ENCODE measurements at places on chromosomes 6 and 20.
A peak's percentile ranks its signal among the peaks of the same experiment; 100 is the strongest.

GRCh38 chr20:54153041-54153327 lies 20.8 kb downstream of the CYP24A1 start:
- DNase-seq = no peak

DNA sequence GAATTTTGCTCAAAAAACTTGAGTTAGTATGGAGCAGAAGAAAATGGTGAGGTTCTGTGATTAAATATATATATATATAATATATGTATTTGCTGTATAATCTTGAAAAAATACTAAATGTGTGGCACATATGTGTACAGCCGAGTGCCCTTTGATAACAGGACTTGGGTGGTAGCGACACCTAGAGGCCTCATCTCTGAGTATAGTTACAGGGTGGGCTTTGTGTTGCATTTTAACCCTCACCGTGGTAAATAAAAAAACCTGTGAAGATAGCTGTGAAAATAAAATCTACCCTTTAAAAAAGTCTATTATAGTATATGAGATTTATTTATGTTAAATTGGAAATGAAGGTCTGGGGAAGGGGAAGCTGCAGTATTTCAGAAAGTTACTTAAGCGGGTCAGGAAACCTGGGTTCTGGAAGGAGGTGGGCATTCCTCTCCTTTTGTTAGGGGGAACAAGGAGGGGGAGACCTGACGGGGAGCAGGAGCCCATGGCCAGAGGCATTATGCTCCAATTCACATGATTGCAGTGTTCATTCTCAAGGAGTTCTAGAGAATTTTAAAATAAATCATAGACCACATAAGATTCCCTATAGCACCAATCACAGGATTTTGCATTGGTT lies 82.7 kb downstream of the SH3BGRL2 start:
- peak; percentile 1 for DNase-seq

DNA sequence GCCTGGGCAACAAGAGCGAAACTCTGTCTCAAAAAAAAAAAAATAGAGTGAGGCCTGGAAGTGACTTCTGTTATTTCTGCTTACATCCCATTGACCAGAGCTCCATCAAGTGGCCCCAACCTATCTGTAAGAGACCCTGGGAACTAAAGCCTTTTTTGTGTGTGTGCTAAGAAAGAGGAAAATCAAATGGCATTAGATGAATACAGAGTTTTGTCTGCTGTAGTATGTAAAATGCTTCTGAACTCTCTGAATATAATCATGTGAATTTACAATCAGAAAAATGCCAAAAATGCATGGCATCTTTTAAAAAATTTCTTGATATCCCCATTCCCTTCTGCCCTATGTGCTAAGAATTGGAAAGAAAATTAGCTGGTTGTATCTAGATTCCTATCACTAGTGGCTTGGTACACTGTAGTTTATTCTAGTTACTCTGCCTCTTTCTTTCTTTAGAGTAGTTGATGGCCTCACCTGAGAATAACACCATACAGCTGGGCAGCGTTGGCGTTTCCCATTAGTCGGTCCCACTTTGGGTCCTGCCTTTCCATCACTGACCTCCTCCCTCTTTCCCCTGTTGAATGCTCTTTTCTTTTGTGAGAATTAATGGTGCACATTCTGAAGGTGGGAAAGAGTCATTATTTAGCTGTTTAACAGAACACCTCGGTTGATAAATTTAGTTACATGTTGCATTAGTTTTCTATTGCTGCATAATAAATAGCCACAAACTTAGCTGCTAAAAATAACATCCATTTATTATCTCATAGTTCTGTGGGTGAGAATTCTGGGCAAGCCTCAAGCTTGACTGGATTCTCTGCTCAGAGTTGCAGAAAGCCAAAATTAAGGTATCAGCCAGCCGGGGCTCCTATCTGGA lies 38.2 kb downstream of the SAMD5 start:
- no peak for DNase-seq

DNA sequence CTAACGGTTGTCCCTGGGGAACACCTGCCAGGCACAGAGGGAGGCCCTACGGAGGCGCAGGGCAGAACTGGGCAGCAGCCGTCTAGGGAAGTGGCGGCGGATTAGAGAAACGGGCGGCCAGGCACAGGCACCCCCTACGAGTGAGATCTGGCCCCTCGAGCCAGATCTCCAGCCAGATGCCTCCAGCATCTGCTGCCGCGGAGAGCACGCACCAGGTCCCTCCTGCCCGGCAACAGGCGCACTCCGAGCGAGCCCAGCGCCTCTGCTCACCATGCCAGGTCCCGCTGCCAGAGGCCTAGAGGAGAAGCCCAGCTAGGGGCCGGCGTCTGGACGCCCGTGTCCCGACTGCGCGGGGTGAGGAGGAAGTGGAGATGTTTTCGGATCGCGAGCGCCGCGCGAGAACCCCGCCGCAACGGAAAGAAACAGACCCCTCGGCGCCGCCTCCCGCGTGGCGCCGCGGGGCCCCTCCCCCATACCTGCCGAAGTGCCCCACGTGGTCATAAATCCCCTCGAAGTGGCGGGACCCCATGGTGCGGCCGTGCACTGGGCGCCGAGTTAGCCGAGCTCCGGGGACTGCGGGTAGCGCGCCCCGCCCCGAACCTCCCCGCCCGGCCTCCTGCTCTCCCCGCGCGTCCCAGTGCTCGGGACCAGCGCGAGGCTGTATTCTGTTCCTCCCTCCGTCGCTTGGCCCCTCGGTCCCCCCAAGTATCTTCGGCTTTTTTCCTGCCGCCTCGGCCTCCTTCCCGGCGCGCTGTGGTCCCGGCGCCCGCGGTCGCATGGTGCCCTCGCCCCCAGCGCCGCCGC lies at the start of gene SLC22A16:
Gene SLC22A16 (minus strand): TSS at position 568 of the 804 bp plus-strand sequence. CDS start 39 bp downstream, at position 529.
- no peak for DNase-seq

DNA sequence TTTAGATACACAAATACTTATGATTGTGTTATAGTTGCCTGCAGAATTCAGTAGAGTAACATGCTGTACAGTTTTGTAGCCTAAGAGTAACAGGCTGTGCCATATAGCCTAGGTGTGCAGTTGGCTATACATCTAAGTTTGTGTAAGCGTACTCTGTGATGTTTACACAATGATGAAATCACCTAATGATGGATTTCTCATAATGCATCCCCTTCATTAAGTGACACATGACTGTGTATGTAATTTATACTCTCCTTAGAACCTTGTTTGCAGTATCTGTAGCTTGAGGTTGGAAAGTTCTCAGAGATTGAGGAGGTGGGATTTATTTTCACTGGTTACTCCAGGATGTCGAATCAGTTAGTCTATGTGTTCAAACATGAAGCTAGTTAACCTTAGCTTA lies 67.0 kb upstream of the TMEM30A start:
- DNase-seq = no peak

- DNase-seq = no peak
These were observed 1.1 kb downstream of the ERGIC3 start for GRCh38 chr20:35542990-35543389.

- no peak for DNase-seq
These were observed 19.9 kb downstream of the MOXD1 start for GRCh38 chr6:132381381-132381780.

DNA sequence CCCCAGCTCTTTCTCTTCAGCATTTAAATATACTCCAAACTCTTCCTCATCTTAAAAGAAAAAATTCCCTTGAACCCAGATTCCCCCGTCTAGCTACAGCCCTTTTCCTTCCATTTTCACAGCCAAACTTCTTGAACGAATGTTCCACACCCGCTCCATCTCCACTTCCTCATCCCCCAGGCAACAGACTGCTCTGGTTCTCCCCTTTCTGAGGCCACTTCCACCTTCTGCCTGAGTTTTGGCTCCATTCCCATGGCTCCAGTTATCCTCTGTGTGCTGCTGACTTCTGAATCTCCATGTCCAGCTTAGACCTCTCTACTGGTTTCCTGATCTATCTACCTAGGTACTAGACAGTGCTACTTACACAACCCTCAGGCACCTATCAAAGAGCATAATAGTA lies 106.4 kb downstream of the RALGAPA2 start:
- no peak for DNase-seq

- peak; percentile 91 for DNase-seq
These were observed 17.1 kb downstream of the REPS1 start for GRCh38 chr6:138970856-138971425.

DNA sequence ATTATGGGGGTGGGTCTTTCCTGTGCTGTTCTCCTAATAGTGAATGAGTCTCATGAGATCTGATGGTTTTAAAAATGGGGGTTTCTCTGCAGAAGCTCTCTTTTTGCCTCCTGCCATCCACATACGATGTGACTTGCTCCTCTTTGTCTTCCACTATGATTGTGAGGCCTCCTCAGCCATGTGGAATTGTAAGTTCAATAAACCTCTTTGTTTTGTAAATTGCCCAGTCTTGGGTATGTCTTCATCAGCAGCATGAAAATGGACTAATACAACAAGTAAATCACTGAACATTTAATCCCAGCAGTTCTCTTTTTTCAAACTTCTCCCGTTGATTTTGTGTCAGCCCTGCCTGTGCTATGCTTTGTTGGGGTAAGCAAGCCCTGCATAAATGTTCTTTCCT lies 95.2 kb downstream of the FAM217A start:
- DNase-seq = no peak

GRCh38 chr6:114342086-114342825 lies 567 bp downstream of the HS3ST5 start:
- DNase-seq = no peak

DNA sequence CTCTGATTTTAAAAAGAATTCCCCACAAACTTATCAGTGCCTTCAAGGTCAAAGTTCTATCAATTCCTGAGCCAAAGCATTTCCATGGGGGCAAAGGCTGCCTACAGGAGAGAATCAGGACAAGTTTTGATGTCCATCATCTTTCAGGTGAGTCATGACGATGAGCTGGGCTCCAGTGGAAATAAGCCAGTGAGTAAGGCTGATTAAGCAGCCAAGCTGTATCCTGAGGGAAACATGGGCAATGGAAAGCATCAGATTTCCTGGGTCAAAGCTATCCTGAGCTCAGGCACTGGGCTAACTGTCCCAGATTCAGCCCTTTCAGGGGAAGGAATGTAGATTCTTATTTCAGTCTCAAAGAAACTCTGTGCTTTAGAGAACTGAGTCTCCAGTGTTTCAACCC lies 377.4 kb downstream of the CD109 start:
- DNase-seq = peak; percentile 65

GRCh38 chr6:132733283-132733682 lies 19.4 kb upstream of the VNN1 start:
- DNase-seq = no peak

DNA sequence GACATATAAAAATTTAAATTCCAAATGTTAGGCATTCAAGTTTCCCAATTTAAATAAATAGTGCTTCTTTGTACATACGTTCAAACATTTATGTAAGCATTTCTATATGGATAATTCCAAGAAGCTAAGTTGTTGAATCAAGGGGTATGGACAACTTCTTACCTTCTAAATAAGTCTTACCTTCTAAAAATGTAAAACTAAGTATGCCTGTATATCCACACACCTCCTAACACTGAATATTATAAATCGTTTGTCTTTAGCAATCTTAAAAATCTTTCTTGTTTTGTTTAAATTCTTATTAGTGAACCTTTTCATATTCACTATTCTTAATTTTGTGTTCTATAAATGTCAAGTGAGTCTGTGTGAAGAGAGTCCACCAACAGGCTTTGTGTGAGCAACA lies 2.5 kb upstream of the ZSCAN16 start:
- DNase-seq = no peak

DNA sequence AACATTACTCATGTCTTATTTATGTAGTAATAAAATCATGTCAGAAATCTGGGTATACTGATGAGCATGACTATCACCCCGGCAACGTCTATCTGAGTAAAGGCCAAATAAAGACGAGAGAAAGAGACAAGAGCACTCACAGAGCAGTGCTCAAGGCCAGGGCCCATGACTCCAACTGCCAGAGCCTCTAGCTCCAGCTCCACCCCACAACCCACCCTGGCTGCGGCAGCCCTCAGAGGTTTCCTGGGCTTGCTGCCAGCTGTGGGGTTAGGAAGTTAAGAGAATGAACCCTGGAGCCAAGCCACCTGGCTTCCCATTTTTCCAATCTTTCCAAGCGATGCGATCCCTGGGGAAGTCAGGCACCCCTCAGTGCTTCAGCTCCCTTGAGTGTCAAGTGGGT lies 92.0 kb upstream of the PAX1 start:
- no peak for DNase-seq

DNA sequence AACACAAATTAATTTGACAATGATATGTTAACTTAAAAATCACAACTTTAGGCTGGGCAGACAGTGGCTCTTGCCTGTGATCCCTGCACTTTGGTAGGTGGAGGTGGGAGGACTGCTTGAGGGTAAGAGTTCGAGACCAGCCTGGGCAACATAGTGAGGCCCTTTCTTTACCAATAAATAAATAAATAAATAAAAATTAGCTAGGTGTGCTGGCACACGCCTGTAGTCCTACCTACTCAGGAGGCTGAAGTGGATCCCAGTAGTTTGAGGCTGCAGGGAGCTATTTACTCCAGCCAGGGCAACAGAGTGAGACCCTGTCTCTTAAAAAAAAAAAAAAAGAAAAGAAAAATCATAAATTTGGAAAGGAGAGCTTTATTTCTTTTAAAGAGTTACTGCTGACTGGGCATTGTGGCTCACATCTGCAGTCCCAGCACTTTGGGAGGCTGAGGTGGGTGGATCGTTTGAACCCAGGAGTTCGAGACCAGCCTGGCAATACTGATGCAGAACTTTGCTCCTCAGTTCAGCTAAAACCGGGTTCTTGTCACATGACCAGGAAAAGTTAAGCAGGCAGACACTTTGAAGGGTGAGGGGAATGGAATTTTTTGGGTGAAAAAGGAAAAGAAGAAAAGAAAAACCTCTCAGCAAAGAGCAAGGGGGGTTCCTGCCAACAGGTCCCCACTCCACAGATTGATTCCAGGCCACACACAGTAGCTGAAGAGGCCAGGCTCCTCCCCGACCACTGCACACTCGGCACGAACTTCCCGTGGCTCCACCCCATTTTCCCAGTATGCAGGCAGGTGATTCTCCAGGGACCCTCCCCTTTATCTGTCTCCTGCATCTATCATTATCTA lies 44.0 kb upstream of the DDR1 start:
- DNase-seq = no peak

DNA sequence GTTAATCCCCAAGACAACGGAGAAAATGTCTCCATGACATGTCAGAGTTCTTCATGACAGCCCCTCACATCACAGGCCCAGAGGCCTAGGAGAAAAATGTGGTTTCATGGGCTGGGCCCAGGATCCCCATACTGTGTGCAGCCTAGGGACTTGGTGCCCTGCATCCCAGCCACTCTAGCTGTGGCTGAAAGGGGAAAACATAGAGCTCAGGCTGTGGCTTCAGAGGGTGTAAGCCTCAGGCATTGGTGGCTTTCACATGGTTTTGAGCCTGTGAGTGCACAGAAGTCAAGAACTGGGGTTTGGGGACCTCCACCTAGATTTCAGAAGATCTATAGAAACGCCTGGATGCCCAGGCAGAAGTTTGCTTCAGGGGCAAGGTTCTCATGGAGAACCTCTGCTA lies 122.8 kb downstream of the FHL5 start:
- no peak for DNase-seq

DNA sequence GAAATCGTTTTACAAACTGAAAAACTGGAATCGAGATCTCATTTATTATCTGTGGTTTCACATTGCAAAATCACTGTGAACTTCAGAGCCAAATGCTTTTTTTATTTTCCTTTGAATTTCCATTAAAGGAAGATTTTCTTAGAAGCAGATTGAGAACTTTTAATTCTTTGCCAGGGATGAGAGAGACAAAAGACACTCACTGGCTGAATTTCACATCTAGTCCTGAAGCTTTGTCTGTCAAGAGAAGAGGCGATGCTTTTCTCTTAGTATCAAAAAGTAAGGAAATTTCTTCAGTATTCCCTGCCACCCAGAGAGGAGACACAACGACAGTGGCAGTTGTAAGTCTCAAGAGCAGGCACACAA lies 141.8 kb downstream of the TMEM200A start:
- DNase-seq = no peak

- DNase-seq = no peak
These were observed 247.8 kb downstream of the HAO1 start for GRCh38 chr20:7692478-7692877.
